Epithelial cell of esophagus (primary cell): ENCODE measurements at places on chromosomes 5 and 9.

DNA sequence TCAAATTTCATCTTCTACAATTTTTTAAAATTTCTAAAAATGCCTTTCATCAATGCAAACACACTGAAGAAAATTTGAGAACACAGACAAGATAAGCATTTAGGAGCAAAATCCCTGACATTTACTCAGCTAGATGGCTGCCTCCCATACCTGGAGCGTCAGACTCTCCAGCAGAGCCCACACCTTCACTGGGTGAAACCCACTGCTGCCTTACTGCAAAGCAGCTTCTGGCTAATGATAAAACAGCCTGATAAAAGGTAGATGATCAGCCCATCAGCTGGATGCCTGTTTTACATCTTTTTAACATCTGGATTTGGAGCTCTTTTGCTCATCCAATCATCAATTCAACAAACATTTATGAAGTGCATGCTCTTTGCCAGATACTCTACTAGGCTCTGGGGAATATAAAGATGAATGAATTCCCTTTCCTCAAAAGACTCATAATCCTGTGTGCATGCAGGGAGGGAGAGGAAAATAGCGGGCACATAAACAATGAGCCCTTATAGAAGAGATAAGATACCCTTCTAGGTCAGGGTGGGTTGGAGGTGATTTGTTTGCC is 271.2 kb downstream of the SAXO1 start:
- DNase-seq = no peak

- DNase-seq = peak; percentile 57
Measured at GRCh38 chr9:125867751-125868415, 120.7 kb downstream of the PBX3 start.

- no peak for DNase-seq
Measured at GRCh38 chr5:112708103-112708622, 29.5 kb upstream of the APC start.

DNA sequence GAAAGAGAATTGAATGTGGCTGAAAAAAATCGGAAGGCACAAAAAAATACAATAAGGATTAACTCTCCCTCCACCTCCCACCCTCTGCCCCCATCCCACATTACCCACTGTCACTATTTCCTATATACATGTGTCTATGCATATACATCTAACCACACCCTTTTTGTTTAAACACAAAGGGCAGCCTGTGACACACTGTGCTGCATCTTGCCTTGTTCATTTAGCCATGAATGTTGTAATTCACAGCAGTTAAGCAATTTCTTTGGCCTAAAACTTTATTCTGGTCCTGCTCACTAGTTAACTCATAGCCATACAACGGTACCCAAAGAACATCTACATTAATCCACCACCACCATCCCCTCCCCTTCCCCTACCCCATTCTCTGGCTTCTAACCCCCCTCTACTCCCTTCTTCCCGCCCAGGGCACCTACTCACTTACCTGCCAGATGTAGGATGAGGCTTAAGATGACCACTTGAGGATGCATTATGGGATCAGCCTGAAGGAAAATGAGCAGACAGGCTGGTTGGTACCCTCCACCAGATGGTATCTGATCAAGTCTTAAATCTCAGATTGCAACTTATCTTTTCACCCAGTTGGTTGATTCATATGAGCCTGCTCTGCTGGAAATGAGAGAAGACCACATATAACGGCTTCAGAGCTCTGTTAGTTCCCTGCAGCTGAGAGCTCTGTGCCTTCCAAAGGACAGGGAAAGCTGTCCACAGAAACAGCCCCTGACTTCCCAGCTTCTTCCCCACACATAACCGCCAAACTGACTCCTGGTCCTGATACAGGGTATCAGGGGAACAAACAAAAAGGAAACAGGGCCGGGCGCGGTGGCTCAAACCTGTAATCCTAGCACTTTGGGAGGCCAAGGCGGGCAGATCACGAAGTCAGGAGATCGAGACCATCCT is 1.2 kb downstream of the HAVCR1 start:
- no peak for DNase-seq

GRCh38 chr5:1182633-1183423 is 18.6 kb upstream of the SLC6A19 start:
- no peak for DNase-seq

- peak; percentile 56 for DNase-seq
Measured at GRCh38 chr9:19087106-19088000, 15.4 kb downstream of the HAUS6 start.

DNA sequence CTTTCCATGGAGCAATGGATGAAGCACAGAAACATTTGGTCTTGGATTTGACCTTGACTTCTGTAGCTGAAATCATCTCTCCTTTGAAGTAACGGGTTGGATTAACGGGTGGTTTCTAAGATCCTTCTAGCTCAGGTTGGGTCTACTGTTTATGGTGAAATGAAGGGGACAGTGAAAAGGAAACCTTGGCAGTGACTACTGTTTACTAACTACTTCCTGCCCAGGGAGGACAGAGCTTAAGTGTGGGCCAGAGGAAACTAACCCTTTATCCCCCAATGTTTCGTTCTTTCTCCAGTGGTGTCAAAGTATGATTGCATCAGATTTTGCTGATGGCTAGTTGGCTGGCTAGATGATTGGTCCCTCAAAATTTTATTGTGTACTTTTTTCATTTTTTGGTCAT is 22.2 kb downstream of the SKP2 start:
- no peak for DNase-seq

DNA sequence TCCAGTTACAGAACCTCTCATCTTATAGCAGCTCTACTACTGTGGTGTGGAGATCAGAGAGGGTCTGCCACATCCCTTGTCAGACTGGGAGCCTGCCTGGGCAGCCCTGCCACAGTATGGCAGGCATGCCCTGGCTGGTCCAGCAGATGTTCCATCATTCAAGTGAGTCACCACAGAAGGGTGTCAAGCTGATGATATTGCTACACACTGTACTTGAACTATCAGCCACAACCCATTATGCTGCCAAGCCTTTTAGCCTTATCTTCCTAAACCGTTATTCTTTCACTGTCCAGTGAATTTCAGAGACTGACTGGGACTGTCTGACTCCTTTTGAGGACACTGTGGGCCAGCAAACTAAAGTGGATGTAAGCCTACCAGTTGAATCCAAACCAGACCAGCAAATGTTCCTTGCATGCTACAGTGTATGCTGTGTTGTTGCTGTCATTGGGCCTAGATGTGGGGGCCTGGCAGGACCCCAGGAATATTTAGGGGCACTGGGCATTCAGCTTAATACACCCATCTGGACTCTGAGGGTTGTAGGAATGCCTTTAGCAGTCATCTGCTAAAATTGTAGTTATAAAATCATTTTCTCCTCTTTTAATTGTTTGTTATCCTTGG is 202.6 kb downstream of the NR3C1 start:
- DNase-seq = peak; percentile 96

DNA sequence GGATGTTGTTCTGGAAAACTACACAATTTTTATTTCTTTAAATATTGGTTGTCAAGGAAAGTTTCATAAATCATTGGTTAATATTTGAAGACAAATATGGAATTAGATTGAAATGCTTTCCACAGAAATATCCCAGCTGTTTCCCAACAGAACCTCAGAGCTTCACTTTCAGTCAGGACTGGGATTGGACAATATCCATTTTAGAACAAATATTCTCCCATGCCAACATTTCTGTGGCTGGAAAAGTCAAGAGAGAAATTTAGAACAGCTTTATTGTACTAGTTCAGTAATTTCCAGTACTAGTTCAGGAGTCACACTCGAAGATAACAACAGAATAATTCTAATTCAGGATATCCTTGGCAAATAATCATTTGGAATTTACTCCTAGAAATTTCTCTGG is 116.1 kb upstream of the TUT7 start:
- no peak for DNase-seq

DNA sequence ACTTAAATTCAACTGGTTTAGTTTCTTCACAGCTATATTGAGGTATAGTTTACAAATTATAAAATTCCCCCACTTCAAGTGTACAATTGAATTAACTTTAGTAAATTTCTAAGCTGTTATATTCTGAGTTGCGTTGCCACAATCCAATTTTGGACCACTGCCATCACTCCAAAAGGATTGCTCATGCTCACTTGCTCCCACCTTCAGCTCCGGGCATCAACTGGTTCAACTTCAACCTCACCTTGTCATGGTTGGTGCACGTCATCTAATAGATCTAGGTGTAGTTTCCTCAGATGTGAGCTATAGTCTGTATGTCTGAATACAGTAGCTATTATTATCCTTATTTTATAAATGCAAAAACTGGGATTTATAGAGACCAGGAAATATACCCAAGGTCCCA is 942.5 kb upstream of the WWC1 start:
- peak; percentile 8 for DNase-seq

DNA sequence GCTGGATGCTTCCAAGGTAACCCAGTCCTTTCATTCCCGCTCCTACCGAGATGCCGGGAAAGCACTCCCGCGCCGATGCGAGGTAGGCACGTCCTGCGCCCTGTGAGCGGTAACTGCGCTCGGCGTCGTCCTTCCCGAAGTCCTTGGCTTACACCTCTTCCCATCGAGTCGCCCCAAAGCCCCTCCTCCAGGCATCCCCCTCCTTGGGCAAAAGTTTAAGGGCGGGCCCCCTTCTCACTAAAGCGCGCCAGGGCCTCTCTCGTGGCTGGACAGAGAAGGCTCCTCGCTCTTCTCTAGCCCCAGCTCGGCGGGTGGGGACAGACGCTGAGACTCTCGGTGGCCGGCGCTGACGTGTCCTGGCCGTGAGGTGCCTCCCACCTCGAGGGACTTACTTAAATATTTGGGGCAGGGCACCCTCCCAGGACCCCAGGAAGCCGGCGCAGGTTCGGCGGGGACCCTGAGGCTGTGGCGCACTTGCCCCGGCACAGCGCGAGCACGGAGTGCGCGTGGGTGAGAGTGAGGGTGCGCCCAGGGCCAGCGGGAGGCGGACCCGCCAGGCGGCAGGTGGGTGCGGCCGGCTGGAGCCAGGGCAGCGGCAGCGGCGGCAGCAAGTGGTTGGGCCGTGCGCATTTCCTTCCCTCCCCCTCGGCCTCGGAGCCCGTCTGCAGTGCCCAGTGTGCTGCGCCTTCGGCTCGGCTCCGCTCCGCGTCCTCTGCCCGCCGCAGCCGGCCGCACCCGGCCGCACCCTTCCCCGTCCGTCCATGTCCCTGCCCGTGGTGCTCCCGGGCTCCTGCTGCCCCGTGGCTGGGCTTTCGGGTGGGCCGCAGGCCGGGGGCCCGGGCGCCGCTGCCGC is at the start of gene ENTREP1:
Gene ENTREP1 (plus strand): TSS at position 667 of the 853 bp plus-strand sequence. CDS start 95 bp downstream, at position 762.
- peak; percentile 81 for DNase-seq

DNA sequence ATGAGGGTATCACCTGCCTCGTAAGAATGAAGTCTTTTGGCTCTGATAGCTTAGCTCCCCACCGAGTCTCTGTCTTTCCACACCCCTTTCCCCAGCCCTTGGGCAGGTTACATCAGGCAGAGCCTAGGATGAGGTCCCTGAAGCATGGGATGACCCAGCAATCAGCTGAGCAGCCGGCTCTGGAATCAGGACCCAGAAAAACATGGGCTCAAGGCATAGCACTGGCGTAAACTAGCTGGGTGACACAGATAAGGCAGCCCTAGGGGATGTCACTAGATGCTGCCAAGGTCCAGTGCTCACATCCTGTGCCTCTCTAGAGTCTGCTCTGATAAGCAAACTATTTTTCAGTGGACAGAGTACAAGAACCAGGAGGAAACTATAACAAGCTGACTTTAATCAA is 26.6 kb downstream of the IDNK start:
- no peak for DNase-seq

DNA sequence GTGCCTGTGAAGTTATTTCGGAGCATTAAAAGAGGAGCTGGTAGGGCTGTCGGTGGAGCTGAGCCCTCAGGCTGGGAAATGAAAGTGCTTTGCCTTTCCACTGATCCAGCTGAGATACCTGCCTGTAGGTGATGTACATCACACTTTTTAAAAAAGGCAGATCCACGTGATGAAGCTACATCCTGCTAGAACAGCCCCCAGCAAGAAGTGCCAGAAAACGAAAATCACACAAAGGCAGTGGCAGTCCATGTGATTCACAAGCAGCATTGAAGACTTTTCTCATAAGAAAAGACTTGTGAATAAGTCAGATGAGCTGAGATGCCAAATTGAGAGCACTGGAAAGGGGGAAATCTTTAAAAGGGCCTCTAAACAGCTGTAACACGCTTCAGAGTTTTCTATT is 765.1 kb downstream of the PTPRD start:
- DNase-seq = no peak

- DNase-seq = peak; percentile 70
Measured at GRCh38 chr9:98707166-98708102, 1.3 kb downstream of the GABBR2 start.

DNA sequence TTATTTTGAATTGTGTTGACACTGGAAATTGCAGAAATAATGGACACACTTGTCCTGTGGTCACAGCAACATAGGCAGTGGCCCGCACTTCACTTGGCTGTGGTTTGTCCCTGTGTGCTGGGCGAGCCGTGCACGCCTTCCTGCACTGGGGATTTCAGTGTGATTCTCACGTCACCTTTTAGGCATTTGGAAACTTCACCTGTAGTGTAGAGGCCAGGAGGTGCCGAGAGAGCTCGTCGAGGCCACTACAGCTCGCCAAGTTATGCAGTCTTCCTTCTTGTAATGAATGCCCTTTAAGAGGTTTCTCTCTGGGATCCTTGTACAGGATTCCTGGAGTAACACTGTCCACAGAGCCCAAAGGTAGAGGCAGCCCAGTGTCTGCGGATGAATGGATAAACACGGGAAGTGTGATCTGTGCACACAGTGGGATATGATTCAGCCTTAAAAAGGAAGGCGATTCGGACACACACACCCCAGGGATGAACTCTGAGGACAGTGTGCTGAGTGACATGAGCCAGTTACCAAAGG is 14.7 kb downstream of the TRAF2 start:
- peak; percentile 71 for DNase-seq

GRCh38 chr9:87776481-87777379 is 50.8 kb downstream of the CTSL start:
- DNase-seq = no peak

- DNase-seq = peak; percentile 87
Measured at GRCh38 chr5:40755093-40755406, 711 bp downstream of the TTC33 start.

DNA sequence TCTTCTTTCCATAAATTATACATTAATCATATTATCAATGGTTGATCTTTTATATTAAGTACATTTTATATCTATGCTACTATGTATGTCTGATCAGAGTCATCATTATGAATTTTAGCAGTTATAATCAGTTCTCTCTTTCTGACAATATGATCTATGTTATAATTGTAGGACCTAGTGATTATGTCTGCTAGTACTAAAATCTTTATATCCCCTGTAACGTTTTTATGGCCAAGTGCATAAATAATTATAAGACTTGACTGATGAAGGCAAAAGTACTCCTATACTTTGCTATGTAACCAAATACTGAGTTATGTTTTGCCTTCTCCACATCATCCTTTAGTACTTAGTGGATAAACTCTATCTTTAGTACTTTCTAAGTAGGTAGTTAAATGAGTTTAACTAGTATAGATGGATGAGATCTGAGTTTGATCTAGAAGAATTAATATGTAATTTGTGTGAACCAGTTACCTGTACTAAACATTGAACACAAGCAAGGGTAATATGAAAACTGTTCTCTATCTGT is 75.4 kb downstream of the SLF1 start:
- no peak for DNase-seq

GRCh38 chr9:34446468-34446891 is 11.9 kb downstream of the FAM219A start:
- no peak for DNase-seq

DNA sequence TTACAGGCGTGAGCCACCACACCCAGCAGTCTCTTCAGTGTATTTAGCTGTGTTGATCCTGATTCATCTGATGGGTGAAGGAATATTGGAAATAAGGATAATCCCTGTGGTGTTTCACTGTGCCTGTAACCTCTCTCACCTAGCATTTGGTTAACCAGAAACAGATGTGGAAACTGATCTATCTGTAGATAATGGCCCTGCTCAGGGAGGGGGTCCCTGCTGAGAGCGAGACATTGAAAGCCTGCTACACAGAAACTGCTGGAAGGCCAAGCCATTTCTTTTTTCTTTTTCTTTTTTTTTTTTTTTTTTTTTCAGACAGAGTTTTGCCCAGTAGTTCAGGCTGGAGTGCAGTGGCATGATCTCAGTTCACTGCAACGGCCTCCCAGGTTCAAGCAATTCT is 28.4 kb downstream of the QRFP start:
- DNase-seq = no peak
